ENCODE measurements at places on chromosomes 16 and 17. TPM values are rescaled to one million over a fixed set of nuclear protein-coding genes. Genes with fewer than 3 reads are reported as not detected.

CDH13 gene
- total RNA-seq = not detected

KCTD11 gene
- 16.4 TPM for total RNA-seq

ZNF174 gene
- 13.2 TPM for total RNA-seq

ZFPM1 gene
- total RNA-seq = 20.0 TPM

CES3 gene
- 9.1 TPM for total RNA-seq

DDX52 gene
- total RNA-seq = 31.8 TPM

MT1F gene
- total RNA-seq = 10.3 TPM

HOXB1 gene
- not detected for total RNA-seq

KRTAP3-1 gene
- not detected for total RNA-seq
